ENCODE measurements at places on chromosomes 4 and X. TPM values are rescaled to one million over a fixed set of nuclear protein-coding genes. Genes with fewer than 3 reads are reported as not detected.
A peak's percentile ranks its signal among the peaks of the same experiment; 100 is the strongest.

GRCh38 chrX:40465735-40466551 lies 114.8 kb upstream of the ATP6AP2 start:
- DNase-seq, result no peak

- DNase-seq, result peak; percentile 38
Observed at GRCh38 chr4:136319789-136320464, 1212.4 kb downstream of the PCDH18 start.

GRCh38 chrX:80663331-80663730 lies 146.3 kb downstream of the BRWD3 start:
- no peak for DNase-seq

DNA sequence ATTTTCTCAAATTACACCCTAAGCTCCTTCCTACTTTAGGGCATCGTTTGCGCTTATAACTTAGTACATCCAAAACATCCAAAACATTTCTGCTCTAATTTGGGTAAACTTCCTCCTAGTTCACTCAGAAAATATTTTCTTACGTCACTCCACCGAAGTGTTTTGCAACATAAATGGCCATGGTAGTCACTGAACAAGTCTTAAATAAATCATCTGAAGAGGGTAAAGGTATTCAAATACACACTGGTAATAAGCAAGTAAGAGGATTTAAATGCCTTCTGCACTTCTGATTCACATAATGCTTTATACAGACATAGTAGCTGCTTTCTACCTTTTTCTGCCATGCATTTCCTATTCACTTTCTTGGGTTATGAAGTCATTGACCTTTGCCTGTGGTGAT lies 991.9 kb downstream of the NLGN4X start:
- DNase-seq, result no peak

GRCh38 chr4:174009686-174010451 lies 273.6 kb downstream of the FBXO8 start:
- DNase-seq, result no peak

- peak; percentile 69 for DNase-seq
Observed at GRCh38 chr4:124177647-124178425, 534.7 kb downstream of the ANKRD50 start.

ZNF732 gene
- not detected for total RNA-seq

- peak; percentile 9 for DNase-seq
Observed at GRCh38 chr4:113823291-113823659, 61.7 kb upstream of the CAMK2D start.

DNA sequence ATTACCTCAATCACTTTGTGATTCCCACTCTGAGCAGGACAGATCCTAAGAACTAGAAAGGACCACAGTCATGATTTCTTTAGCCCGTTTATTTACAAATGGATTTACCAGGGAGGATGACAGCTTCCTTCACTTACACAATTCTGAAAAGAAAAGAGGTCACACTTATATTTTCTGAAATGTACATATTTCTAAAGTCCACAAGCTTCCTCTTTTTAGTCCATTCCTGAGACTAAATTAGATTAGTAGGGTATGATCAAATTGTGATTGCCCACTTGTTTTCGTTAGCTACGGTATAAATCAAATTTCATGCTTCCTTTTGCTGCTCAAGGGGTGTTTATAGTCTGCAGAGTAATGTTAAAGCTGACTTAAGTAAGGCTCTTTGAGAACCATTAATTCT lies 7.6 kb upstream of the AMELX start:
- no peak for DNase-seq

DNA sequence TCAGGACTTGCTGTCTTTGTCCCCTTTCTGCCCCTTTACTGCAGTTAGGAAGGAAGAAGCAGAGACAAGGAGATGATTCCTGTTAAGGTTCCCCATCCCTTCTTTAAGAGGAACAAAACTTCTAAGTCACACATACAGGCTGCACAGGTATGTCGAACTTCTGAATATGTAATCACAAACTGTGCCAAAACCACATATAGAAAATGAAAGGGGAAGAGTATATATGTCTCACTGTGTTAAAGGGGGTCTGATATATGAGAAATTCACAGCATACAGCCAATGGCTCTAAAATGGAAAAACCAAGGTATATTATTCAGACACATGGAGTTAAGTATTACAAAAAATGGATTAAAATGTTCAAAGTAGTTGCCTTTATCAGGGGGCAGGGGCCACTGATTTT lies 11.7 kb downstream of the CFAP97 start:
- DNase-seq, result no peak

- DNase-seq, result no peak
Observed at GRCh38 chrX:119094819-119095218, 22.0 kb downstream of the CT47C1 start.

GRCh38 chr4:33930497-33930896 lies 2313.8 kb downstream of the ARAP2 start:
- DNase-seq, result peak; percentile 65

- no peak for DNase-seq
Observed at GRCh38 chr4:126798214-126798613, 834.5 kb upstream of the INTU start.

SMIM31 gene
- not detected for total RNA-seq

- DNase-seq, result no peak
Observed at GRCh38 chrX:370963-371745, 15.6 kb downstream of the PPP2R3B start.

GRCh38 chr4:178672512-178672911 lies 1230.3 kb upstream of the AGA start:
- no peak for DNase-seq

- DNase-seq, result peak; percentile 63
Observed at GRCh38 chrX:150365990-150366911, 3.1 kb downstream of the MAMLD1 start.

MID1 gene
- 44.1 TPM for total RNA-seq

DNA sequence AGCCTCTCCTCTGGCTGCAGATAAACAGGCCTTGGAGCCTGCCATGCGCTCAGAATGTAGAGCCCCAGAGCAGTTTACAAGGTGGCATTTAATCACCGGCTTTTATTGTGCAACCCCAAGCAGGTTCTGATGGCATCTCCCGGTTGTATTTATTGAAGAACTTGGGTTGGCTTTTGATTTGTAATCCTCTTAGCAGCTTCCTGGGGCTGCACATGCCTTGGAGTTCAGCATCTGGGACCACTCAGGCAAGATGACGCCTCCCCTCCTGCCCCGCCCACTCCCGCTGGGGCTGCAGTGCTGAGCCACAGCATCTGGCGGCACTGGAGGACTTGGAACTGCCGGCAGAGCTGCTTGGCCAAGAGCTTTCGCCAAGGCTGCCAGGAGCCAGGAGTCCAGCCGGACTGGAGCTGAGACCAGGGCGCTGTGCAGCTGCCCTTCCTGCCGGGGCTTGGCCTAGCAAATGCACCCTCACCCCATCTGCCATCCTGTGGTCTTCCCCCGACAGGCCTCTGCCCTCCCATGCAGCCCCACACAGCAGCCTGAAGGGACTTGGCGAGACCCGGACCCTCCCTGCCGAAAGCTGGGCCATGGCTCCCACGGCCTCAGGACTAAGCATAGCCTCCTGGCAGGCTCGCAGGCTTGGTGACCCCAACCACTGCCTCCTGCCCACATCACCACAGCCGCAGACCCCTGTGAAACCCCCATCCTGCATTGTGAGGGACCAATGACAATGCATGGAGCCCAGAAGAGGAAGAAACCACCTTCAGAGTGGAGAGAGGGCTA lies 5.4 kb downstream of the HTRA3 start:
- peak; percentile 61 for DNase-seq

SOX3 gene
- total RNA-seq, result not detected

- DNase-seq, result no peak
Observed at GRCh38 chrX:29071525-29072320, 484.5 kb downstream of the IL1RAPL1 start.

DNA sequence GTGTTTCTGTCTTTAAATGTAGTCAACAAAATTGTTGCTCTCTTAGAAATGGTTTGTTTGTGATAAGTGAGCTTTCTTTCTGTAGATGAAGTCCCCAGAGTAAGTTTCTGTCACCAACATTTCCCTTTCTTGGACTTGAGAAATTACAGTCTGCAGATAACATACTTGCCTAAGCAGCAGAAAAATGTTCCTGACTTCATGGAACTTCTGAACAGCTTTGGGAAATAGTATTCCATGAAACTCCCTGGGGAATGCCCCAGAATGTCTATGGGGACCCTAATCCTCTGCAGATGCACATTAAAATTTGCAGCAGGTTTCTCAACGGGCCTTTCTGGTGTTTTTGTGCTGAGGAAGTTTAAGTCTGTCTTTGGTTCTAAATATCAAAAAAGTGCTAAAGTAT lies 38.6 kb upstream of the NEIL3 start:
- DNase-seq, result no peak

ANOS1 gene
- 0.22 TPM for total RNA-seq

DNA sequence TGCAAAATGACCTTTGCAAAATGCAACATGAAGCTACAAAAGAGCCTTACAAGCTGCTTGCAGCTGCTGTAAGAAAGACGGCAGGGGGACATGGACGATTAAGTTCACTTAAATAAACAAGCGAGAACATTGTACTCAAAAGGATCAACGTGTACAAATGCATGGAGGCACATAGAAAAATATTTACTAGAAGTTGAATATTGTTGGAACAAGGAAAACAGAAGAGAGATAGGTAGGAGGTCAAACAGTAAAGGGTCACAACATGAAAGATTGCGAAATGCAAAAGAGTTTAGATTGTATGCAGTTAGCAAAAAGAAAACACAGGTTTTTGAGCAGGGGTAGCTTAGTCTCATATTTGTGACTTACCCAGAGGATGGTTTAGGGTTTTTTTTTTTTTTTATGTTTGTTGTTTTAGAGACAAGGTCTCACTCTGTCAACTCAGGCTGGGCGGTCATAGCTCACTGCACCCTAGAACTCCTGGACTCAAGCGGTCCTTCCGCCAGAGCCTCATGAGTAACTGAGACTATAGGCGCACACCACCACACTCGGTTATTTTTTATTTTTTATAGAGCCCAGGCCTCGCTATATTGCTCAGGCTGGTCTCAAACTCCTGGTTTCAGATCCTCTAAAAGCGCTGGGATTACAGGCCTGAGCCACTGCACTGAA lies 1.4 kb upstream of the PHF8 start:
- DNase-seq, result no peak

DNA sequence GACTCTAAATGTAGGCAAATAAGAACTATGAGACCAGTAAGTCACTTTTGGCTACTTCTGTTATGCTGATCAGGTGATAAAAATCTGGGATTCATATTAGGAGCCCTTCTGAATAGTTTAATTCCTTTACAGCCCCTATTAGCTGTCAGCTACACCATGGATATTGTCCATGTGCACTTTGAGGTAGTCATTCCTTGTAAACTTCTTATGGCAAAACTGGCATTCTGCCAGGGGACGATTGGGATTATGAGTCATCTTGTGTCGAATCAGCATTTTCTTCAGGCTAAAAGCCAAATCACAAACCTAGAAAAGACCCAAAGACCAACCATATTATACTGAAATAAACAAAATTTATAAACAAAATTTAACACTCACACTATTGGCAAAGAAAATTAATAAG lies 227.6 kb downstream of the PRDM5 start:
- DNase-seq, result peak; percentile 78

HUWE1 gene
- 124 TPM for total RNA-seq

GRCh38 chr4:37188100-37188499 lies 56.4 kb upstream of the NWD2 start:
- DNase-seq, result no peak

DNA sequence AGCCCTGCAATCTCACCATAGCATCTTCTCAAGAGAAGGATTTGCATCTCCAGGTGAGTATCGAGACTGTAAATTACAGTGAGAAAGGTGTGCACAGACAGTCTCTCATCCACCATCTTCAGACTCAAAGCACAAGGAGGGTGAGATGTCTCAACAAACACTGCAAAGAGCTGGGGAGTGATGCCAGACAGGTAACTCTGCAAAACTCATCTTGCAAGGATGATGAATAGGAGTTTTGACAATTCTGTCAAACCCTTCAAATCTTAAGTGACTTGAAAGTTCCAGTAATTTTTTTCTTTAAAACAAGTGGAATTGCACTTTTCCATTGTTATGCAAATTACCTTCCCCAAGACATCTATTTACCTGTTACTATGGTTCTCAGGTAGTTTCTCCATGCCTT lies 277.2 kb upstream of the VCX3A start:
- DNase-seq, result no peak

- DNase-seq, result no peak
Observed at GRCh38 chr4:110119337-110119736, 79.1 kb downstream of the ELOVL6 start.

GRCh38 chrX:48958635-48959094 lies 1.3 kb upstream of the OTUD5 start:
- peak; percentile 79 for DNase-seq

PCDH18 gene
- total RNA-seq, result 12.3 TPM

- DNase-seq, result no peak
Observed at GRCh38 chr4:80313627-80314026, 21.9 kb upstream of the CFAP299 start.

GRCh38 chrX:97564496-97564895 lies 680.8 kb downstream of the RPA4 start:
- no peak for DNase-seq

STBD1 gene
- 6.2 TPM for total RNA-seq

GRCh38 chrX:134101636-134102035 lies 116.2 kb upstream of the GPC3 start:
- no peak for DNase-seq

SPANXD gene
- total RNA-seq, result 210 TPM

NPY2R gene
- total RNA-seq, result not detected

GRCh38 chr4:76354517-76355473 lies 48.3 kb downstream of the STBD1 start:
- DNase-seq, result no peak

PPBP gene
- total RNA-seq, result not detected

GRCh38 chr4:6225469-6225868 lies 25.1 kb upstream of the JAKMIP1 start:
- DNase-seq, result peak; percentile 27

- DNase-seq, result peak; percentile 70
Observed at GRCh38 chrX:134484039-134484438, 24.1 kb downstream of the HPRT1 start.

- DNase-seq, result no peak
Observed at GRCh38 chrX:138930583-138930945, 219.0 kb upstream of the FGF13 start.
